ENCODE measurements at places on chromosomes 3 and 15. TPM values are rescaled to one million over a fixed set of nuclear protein-coding genes. Genes with fewer than 3 reads are reported as not detected.

Gene COL8A1
- total RNA-seq: not detected

DNA sequence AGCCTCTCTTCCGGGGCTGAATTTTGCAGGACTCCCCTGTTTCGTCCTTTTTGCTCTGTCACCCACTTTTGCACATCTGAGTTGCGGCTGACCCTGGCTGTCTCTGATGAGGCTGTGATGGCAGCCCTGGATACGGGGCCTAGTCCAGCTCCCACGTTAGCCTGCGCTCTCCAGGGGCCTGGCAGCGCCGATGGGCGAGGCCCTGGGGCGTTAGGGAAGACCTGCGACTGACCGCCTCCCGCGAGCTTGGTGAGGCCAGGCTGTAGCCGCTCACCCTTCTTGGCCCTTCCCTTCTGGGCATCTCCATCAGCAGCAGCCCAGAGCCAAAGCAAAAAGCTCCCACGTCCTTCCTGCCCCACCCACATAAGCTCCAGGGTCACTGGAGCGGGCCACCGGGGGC lies 85.2 kb downstream of the FBLN2 start:
- H3K36me3 ChIP-seq: no peaks in the 10 kb centered on the region
- DNase-seq: no peak
- H3K4me3 ChIP-seq: no peak overlapping the region
- H3K27me3 ChIP-seq: no peaks in the 10 kb centered on the region
- no peaks in the 10 kb centered on the region for H3K4me1 ChIP-seq

DNA sequence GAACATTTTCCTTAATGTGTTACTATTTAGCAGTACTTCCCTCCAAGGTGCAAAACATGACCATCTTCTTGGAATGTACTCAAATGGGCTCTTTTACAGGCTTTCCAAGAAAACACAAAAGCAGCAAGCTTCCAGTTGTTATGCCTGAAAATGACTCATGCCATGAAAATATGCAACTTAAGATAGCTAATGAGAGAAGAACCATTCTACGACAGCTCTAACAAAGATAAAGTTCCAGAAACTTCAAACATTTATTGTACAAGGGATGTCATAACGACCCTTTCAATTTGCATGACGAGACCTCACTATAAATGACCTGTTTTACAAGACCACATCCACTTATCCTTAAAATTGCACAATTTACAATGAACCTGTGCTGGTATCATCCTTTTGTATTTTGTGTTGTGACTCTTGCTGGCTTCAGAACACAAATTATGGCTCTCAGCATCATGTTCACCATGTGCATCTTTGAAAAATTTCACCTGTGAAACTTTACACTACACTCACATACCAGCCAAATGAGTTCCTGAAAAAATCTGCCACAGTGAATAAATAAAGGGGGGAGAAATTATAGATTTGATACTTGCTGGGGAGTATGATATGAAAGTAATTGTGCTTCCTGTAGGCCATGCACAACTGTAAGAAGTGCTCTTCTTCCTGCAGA lies 433.7 kb downstream of the MAGI1 start:
- no peaks in the 10 kb centered on the region for H3K27me3 ChIP-seq
- no peak overlapping the region for H3K27ac ChIP-seq
- no peaks in the 10 kb centered on the region for H3K4me1 ChIP-seq
- H3K4me3 ChIP-seq: no peak overlapping the region
- no peak for DNase-seq
- no peaks in the 10 kb centered on the region for H3K36me3 ChIP-seq

DNA sequence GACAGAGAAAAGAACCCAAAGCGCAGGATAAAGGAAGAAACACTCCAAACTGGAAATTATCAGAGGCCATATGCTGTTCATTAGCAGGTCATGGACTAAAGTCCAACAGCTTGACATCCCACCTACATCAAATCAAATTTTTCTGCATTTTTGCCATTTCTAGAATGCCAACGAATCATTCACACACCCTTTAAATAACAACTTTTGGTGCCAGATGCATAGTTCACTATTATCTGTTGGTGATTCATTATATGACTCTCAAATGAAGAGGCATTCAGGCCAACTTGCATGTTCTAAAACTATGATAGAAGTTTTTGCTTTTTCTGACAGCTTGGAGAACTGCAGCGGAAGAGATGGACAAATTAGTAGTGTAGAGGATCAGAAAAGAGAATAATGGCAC lies 529.8 kb upstream of the NAALADL2 start:
- H3K4me3 ChIP-seq: no peak overlapping the region
- H3K27me3 ChIP-seq: no peaks in the 10 kb centered on the region
- no peaks in the 10 kb centered on the region for H3K4me1 ChIP-seq
- H3K36me3 ChIP-seq: no peaks in the 10 kb centered on the region
- no peak overlapping the region for H3K27ac ChIP-seq

- no peaks in the 10 kb centered on the region for H3K4me1 ChIP-seq
- H3K27me3 ChIP-seq: no peaks in the 10 kb centered on the region
- no peak for DNase-seq
- H3K27ac ChIP-seq: no peak overlapping the region
- H3K4me3 ChIP-seq: no peak overlapping the region
These were observed 67.5 kb downstream of the TFG start for GRCh38 chr3:100776746-100777145.

DNA sequence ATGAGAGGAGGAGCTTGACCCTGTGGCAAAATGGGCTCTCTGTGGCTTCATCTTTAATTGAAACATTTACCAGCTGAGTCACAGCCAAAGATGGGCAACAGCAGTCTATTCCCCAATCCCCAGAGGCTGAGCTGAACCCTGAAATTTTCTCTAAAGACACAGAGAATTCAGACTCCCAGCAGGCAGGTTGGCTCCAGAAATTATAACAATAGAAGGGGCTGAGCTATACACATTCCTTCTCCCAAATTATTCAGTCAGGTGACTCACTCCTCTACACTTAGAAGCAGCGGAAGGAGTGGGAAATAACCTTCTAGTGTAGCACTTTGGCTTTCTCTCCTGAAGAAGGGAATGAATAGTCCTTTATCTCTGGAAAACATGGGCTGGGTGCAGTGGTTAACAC lies 264.3 kb upstream of the ARHGEF26 start:
- no peak for DNase-seq
- no peaks in the 10 kb centered on the region for H3K4me1 ChIP-seq
- H3K27me3 ChIP-seq: no peaks in the 10 kb centered on the region
- no peaks in the 10 kb centered on the region for H3K36me3 ChIP-seq
- H3K4me3 ChIP-seq: no peak overlapping the region

DNA sequence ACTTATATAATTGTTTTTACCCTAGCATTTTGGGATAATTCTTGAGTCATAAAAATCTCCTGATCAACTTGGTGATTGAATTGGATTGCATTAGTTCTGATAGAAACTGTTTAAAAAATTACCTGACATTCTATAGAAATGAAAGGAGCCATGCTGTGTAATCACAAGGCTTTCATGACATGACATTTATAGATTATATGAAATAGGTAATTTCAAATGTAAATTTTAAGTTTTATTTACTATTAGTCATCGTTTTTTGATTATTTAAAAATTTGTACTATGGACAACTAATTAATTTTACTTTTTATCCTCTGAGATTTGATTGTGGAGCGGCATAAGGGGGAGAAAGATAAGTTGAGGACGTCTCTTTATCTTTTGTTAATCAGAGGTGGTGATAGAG lies 12.3 kb upstream of the CHD2 start:
- no peaks in the 10 kb centered on the region for H3K27me3 ChIP-seq
- H3K27ac ChIP-seq: peak overlapping the region; percentile 54
- peaks cover 75% of the 10 kb centered on the region for H3K4me1 ChIP-seq
- no peak for DNase-seq
